ENCODE measurements at places on chromosomes 5 and 9.

DNA sequence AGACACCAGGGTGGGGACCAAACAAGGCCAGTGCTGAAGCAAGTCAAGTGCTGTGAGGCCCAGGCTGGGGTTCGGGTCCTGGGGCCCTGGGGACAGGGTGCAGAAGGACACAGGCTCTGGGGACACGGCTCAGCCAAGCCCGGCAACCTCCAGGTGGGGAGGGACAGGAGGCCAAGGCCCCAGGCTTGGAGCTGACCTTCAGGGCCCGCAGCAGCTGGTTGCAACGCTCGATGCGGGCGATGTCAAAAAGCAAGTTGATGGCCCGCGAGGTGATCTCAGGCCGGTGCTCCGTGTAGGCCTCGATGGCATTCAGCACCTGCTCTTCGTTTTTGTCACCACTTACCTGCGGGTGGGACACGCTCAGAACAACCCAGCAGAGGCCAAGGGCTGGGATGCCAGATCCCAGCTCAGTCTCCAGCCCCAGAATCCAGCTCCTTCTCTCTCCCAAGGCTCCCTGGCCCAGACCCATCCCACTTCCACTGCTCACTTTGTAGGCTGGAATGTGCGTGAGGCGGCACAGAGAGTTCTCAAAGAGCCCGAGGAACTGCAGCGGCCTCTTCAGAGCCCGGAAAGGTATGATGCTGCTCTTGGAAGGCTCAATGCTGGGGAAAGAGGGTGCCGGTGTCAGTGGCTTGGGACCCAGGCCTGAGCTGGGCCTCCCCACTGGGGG is 20.7 kb downstream of the ZER1 start:
- DNase-seq, result no peak

DNA sequence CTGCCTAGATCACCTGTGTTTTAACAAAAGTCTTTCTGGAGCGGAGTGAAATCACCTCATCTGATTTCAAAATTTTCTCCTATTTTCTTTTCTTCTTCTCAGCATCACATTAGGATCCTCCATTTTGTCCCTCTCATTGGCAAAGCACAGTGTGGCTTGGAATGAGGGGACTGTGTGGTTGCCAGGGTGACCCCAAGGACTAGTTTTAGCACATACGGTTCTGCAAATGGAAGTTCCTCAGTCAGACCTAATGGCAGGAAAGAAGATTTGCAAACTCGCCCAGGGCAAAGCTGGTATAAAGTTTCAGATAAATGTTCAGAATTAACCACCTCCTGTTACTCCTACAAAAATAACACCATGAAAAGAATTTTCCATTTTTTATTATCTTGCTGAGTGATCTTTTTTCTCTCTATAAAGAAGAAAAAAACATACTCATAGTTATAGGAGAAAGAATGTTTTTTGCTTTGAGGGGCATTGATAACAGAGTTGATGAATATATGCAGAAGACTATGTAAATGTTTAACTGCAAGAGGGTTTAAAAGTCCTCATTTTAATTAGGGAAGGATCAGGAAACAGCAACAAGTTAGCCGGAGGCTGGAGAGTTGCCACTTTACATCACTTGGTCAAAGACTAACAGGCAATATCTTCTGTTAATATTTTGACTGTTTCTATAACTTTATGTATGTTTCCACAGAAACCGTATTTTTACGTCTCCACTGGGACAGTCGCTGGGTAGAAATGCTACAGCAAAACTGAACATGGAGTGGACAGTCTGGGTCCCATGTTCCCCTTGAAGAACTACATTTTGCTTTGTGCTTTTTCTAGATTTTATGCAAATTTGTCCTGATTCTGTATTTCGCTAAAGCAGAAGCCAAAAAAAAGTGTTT is 257.8 kb downstream of the NR2F1-AS1 start:
- DNase-seq, result no peak

DNA sequence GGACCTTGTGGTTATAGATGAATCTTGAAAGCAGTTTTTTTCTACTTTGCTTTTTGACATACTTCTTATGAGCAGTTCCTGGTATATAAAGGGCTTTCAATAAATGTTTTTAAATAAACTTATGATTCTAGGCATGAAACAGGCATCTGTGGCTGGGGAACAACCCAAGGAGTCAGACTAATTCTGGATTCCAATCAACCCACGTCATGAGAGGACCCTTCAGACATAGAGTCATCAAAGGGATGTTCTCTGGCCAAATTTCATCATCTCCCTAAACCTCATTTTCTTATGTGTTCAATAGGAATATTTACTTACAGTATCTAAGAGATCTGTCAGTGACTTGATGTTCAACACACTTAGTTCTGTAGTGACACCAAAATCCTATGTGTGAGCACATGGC is 243.8 kb upstream of the ZNF462 start:
- DNase-seq, result no peak

DNA sequence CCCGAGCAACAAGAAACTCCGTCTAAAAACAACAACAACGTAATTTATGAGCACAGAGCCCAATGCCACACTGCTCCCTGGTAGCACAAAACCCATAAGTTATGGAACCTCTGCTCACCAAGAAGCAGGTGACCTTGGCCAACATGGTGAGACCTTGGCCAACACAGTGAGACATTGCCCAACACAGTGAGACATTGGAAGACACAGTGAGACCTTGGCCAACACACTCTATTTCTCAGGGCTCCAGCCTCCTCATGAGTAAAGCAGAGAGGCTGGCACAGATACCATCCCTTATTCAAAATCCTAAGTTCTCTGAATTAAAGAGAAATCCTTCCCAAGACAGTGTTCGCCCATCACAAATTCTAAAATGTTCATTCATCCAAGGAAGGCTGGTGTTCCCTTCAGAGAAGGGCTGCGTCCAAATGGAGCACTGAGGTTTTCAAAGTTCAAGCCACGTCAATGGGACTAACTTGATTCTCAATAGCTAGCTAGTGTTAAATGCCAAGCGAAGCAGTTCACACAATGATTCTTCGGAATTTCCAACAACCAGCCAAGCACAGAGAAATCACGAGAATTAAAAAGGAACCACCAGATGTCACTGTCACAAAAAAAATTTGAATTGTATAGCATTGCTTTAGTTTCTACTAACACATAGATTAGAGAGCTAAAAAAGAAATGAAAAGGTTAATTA is 29.5 kb downstream of the TTC39B start:
- DNase-seq, result no peak

- DNase-seq, result no peak
These were observed 14.7 kb downstream of the ITGA1 start for GRCh38 chr5:52802272-52802973.

DNA sequence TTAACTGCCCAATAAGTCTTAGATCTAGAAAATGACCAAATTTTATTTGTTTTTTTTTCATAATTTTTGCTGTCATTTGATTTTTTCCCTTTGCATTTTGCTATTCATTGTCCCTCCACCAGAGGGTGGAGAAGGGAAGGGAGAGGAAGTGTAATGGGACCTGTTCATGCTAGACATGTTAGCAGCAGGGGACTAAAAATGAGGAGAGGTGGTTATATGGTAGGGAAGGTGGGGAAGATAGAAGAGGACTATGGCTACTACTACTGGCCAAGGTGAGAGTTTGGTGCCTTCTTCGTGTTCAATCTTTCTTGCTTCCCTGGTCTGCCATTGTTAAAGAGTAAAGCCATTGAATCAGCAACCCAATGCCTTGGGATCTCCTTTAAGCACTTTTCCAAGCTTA is 6.4 kb downstream of the GRIA1 start:
- no peak for DNase-seq

DNA sequence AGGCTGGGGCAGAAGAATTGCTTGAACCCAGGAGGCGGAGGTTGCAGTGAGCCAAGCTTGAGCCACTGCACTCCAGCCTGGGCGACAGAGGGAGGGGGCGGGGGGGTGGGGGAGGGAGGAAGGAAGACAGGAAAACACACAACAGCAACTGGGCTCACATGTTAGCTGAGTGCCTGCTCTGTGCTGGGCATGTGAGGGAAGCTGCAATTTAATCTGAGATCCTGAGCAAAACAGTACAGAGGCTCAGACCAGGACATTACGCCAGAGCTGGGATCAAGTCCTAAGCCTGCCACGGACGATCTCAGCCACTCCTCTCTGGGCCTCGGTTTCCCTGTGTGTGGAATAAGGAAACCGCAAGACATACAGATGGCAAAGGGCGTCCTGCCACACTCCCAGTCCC is 119.1 kb downstream of the VAV2 start:
- no peak for DNase-seq

DNA sequence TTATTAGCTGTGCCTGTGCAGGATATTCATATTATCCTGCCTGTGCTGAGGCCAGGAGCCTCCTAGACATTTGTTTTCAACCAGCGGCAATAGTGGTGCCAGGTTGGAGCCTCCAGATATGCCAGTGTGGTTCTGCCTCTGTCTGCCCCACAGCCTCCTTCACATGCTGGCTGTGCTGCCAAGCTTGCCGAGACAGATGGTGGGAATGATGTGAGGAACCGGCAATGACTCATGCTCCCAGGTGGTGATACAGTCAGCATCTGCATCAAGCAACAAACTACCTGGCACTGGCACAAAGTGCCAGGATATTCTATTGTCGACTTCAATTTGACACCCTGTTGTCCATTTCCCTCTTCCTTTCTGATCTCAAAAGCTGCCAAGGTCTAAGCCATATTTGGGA is 285.7 kb downstream of the CHSY3 start:
- no peak for DNase-seq

- DNase-seq, result no peak
These were observed 747.8 kb downstream of the CDH18 start for GRCh38 chr5:19240170-19240569.

- no peak for DNase-seq
These were observed 81.6 kb downstream of the TLE1 start for GRCh38 chr9:81607593-81608288.

DNA sequence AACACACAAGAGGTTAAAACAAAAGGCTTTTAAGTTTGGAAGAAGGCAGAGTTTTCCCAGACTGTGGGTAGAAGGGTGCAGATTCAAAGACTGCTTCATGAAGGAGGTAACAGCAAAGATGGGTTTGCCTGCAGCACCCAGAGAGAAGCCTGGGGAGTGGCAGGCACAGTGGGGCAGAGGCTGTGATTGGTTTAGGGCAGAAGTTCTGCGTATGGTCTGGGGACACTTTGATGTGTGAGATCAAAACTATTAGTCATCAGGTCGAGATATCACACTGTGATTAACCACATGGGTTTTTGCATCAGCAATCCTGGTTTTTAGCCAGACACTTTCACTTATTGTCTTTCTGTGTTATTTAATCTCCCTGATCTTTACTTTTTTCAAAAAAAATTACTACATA is 188.8 kb upstream of the GLRA1 start:
- peak; percentile 75 for DNase-seq

- DNase-seq, result no peak
These were observed 35.4 kb upstream of the ERCC6L2 start for GRCh38 chr9:95840074-95840473.

DNA sequence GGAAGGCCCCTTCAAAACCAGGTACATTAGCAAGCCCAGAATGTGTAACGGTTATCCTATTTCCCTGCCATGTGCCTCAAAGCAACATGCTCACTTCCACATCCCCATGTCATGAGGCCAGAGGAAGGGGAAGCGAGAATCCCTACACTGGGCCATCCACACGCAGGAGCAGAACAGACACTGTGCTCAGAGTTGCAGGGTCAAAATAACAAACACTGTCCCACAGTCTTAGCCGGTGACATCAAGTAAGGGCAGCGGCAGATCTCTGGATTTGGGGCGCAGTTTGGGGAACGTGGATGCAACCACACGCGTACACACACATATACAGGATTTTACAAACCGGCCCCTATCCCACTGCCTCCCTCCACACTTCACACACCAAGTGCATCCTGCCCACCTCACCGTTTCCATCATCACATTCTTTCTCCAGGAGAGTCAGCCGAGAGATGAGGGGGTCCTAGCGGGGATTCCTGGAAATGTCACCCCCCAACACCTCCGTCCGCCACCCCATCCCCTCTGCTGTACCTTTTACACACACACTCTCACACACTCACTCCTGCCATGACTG is 776 bp downstream of the APBA1 start:
- DNase-seq, result no peak

DNA sequence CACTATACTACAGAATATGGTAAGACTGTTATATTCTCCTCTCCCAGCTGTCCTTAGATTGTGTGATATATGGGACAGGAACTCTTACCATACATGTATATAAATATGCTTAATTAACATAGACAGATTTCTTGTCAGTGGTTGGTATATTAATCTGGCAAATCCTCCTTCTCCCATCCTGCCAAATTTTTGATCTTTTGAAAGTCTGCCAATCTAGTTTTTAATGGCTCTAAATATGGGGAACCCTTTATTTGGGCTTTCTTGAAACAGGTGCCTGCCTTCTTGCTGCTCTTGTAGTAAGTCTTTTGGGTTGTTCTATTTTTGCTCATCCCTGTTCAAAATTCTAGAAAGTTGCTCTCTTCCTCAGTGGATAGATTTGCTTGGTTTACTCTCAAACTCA is 63.5 kb downstream of the SPATA31D1 start:
- DNase-seq, result no peak

DNA sequence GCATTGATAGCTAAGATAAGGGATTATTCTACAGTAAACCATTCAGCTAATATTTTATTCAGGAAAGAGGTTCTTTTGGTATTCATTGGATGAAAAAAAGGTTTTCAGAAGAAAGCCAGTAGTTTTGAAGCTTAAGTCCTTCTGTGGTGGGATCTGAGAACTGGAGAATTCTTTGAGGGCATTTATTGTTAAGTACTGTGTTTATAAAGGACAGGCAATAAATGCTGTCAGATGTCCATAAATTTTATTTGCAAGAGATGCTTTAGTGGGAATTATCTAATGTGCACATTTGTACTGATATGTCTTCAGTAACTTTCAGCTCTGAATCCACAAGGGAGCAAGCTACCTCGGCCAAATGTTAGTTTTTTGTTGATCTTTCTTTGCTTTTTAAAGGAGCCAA is 321.3 kb downstream of the MARCHF11 start:
- no peak for DNase-seq

DNA sequence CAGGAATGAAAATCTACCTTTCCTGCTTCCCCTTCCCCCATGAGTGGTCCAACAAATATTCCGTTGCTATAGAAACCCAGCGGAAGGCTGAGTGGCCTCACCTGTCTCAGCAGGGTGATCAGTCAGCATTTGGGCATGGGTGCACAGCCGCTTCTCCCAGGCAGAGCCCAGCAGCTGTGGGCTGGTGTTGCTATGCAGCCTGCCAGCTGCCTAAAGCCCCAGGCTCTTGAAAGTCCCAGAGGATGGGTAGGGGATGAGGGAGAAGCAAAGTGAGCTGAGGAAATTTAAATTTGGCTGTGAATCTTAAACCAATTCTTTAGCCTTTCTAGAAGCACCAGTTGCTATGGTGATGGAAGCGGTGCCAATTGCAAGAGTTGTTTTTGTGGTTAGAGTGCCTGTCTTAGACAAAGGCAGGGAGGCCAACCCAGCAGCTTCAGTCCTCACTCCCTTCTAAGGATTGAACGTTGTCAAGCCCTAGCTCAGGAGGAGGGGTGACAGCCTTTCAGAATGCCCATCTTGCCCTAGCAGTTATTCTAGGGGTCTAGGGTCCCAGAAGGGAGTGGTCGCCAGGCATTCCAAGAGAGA is 151.5 kb upstream of the PITX1 start:
- DNase-seq, result no peak

- DNase-seq, result no peak
These were observed 176.4 kb downstream of the PDZD2 start for GRCh38 chr5:31815376-31815775.

Data from activated T-cell treated with anti-CD3 and anti-CD28 coated beads, Interleukin-2, amount 50 U/mL, for 72 hours (primary cell).